ENCODE measurements at places on chromosomes 7 and 10.

DNA sequence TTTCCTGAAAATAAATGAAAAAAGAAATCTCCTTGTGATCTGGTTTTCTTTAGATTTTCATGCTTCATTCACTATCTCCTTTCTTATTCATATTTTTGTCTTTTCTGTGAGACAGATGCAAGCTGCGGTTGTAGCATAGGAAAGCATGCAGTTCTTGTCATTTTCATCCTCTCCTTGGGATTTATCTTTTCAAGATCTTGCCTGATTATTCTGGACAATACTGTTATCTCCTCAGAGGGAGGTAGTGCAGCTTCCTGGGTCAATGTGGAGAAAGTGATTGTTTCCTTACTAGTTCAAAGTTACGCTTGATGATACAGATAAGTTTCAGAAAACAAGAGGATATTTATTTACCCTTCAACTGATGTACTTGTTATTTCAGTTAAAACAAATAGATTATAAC, 114.6 kb downstream of the CPED1 start:
- no peak for DNase-seq

- no peak for DNase-seq
These were observed 20.3 kb upstream of the WNT8B start for GRCh38 chr10:100442548-100442947.

GRCh38 chr7:28551331-28551730, 139.0 kb downstream of the CREB5 start:
- DNase-seq = no peak

GRCh38 chr10:86509145-86509544, 12.4 kb downstream of the WAPL start:
- DNase-seq = no peak

GRCh38 chr7:131604841-131605279, 48.4 kb upstream of the PODXL start:
- no peak for DNase-seq

DNA sequence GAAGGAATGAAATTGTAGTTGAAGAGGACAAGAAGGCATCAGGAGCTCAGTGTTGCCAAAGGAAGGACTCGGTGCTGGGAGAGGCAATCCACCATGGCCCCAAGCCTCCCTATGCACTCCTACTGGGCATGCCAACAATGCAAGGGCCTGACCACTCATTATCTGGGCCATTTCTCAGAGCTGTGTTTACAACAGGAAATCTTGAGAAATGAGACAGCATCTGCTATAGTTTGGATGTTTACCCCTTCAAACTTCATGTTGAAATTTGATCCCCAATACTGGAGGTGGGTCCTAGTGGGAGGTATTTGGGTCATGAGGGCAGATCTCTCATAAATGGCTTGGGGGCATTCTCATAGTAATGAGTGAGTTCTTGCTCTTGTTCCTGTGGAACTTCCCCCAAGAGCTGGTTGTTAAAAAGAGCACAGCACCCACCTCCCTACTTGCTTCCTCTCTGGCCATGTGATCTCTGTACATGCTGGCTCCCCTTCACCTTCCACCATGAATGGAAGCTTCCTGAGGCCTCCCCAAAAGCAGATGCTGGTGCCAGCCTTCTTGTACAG, 50.8 kb upstream of the AOAH start:
- no peak for DNase-seq

DNA sequence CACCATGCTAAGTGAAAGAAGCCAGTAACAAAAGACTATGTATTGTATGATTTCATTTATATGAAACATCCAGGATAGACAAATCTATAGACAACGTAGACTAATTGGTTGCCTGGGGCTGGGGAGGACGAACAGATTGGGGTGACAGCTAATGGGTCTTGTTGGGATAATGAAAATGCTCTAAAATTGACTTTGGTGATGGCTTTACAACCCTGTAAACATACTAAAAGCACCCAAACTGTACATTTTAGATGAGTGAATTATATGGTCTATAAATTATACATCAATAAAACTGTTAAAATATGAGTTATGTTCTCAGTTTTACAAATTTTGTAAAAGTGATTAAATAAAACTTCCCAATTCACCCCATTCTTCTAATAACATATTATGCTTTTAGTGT, 261.5 kb downstream of the ELMO1 start:
- DNase-seq = no peak

GRCh38 chr10:79285315-79286197, 61.7 kb upstream of the PPIF start:
- DNase-seq = no peak

GRCh38 chr7:10325395-10325794, 648.3 kb upstream of the PHF14 start:
- no peak for DNase-seq

All from stimulated activated CD4-positive, alpha-beta T cell treated with anti-CD3 and anti-CD28 coated beads, TNF-alpha, amount 100 ng/mL, for 48 hours (primary cell).